Tracheal epithelial cell (primary cell): ENCODE measurements at places on chromosomes 3 and 15. TPM values are rescaled to one million over a fixed set of nuclear protein-coding genes. Genes with fewer than 3 reads are reported as not detected.

Gene PLSCR5
- total RNA-seq, result not detected in 2 replicates

Gene SLC51A
- total RNA-seq, result 0.24 TPM in 1 of 2 replicates, not detected in the other

Gene TNFAIP8L3
- total RNA-seq, result 4.1 and 8.1 TPM in 2 replicates

Gene CAMKV
- total RNA-seq, result not detected in 2 replicates

Gene SERPINI2
- total RNA-seq, result not detected in 2 replicates

Gene LIPC
- 1.4 TPM in 1 of 2 replicates, not detected in the other for total RNA-seq

Gene VIPR1
- 3.4 and 7.9 TPM in 2 replicates for total RNA-seq

Gene OCA2
- total RNA-seq, result 0.21 and 0.72 TPM in 2 replicates

Gene FBXO40
- not detected in 2 replicates for total RNA-seq

Gene SLC41A3
- total RNA-seq, result 56.9 and 73.5 TPM in 2 replicates

Gene GHRL
- not detected in 2 replicates for total RNA-seq

Gene PAK6
- total RNA-seq, result 12.8 and 13.4 TPM in 2 replicates

Gene TGM4
- 0.48 TPM in 1 of 2 replicates, not detected in the other for total RNA-seq

Gene ZNF385D
- total RNA-seq, result 0.72 TPM in 1 of 2 replicates, not detected in the other

Gene ALDH1A3
- total RNA-seq, result 214 and 3,131 TPM in 2 replicates

Gene GOLGA6L7
- total RNA-seq, result not detected in 2 replicates

Gene ITGA11
- not detected in 2 replicates for total RNA-seq

Gene TERB2
- total RNA-seq, result not detected in 2 replicates

Gene PGBD4
- 1.2 and 1.5 TPM in 2 replicates for total RNA-seq

Gene ABHD17C
- 17.4 and 33.5 TPM in 2 replicates for total RNA-seq

Gene GOLGA8S
- not detected in 2 replicates for total RNA-seq

Gene ARHGAP31
- 0.43 and 4.1 TPM in 2 replicates for total RNA-seq
